Lung (tissue), 17 donors: ENCODE measurements at places on chromosomes 2 and 18.

- DNase-seq = no peak
These were observed 29.0 kb upstream of the DLX1 start for GRCh38 chr2:172056293-172056692.

DNA sequence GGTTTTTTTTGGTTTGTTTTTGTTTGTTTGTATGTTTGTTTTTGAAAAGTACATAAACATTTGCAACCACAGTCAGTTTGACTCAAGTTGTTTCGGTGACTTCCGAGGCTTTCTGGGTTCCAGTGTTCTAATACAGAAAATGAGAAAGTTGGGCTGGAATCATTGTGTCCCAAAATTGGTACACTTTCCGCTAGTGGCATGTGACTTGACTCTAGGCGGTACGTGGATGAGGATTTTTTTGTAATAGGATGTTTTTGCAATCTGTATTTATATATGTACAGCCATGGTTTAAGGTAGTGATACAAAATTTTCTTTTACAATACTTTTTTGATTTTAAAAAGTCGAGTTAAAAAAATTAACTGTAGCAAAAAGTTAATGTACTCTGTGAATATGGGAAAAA, 1.7 kb downstream of the MFF start:
- DNase-seq = no peak

DNA sequence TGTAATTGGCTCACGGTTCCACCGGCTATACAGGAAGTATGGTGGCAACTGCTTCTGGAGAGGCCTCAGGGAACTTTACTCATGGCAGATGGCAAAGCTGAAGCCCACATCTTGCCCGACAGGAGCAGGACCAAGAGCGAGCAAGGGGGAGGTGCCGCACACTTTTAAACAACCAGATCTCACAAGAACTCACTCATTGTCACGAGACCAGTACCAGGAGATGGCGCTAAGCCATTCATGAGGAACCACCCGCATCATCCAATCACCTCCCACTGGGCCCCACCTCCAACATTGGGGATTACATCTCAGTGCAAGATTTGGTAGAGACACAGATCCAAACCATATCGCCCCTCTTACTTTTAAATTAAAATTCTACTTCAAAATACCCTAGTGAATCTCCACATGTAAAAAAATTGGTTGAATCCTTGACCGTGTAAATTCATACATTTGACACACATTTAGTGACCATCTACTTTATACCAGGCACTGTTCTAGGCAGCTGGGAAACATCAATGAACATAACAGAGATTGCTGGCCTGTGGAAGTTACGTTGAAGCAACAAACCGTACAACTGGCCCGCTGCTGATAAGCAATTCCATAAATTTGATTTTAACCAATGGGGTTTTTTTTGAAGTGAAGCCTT, 87.6 kb downstream of the ALPK2 start:
- no peak for DNase-seq

GRCh38 chr2:180015951-180016709, 9.0 kb upstream of the CWC22 start:
- peak; percentile 7 for DNase-seq

DNA sequence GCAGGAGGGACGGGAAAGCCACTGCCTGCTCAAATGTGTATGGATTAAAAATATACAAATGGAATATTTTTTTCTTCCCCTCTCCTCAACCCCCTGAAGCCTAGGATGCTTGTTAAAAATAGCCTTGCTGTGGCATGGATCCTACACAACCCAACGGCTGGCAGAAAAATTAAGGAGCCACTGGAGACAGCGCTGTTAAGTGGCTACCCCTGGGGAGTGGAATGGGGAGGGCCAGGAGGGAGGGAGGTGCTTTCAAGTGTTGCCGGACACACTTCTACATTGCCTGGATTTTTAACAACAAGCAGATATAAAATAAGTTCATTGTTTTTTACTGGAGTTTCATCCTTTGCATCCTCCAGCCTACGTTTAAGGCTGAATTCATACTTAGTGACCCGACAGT, 66.6 kb downstream of the ZBTB7C start:
- no peak for DNase-seq

DNA sequence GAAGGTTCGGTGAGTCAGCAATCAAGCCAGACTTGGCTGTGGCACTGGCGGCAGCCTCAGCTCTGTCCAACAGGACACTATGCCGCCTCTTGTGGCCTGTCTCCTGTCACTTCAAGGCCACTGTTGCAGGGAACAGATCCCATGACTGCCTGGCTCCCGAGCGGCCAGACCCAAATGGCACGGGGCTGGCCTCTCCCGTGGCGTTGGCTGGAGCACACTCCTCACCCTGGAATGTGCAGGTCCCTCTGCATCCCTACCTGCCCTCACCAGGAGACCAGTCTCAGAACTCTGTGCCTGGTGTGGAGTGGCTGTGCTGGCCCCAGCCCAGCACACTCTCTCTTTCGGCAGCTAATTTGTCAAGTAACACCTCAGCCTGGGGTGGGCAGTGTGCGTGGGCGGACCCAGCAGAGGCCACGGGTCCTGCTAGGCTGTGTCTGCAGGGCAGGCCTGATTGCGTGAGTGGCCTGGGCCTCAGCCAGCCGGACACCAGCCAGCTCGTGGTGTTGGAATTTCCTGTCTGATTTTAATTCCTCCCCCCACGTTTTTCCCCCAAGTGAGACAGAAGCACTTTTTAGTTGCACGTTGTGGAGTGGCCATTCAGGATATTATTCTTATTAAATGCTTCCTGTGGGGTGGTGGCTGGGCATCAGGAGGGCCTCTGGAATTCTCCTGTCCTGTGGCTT, 179.3 kb downstream of the GLI2 start:
- peak; percentile 94 for DNase-seq

DNA sequence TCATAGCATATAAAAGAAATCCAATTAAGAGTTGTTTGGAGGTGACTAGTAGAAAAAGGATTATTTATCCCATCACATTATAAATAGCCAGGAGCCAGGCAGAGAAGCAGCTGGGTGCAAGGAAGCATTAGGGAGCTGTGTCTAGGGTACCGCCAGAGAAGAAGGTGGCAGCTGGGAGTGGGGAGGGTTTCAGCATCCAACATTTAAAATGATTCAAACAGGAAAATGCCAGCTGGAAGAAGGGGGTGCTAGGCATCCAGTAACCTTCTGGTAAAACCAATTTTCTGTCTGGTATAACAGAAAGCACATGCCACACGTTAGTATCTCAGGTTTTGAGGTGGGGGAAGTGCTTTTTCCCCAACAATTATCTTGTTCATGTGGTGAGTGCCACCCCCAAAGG, 452.4 kb downstream of the ZEB2 start:
- no peak for DNase-seq

DNA sequence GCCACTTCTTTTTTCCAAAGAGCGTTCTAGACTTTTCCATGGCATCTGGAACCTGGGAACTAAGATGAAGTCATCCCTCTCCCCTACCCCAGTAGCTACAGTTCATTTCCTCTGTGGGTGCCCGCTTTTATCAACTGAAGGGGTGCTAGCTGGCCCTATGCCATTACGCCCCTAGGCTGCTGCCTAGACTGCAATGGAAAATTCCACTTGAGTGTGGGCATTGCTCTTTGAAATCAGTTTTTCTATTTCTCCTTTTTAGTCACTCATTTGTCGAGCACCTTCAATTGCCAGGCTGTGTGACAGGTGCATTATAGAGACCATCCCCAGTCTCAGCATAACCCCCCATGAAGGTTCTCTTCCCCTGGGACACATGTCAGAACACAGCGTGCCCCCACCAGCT, 7.3 kb downstream of the TEX51 start:
- DNase-seq = no peak

DNA sequence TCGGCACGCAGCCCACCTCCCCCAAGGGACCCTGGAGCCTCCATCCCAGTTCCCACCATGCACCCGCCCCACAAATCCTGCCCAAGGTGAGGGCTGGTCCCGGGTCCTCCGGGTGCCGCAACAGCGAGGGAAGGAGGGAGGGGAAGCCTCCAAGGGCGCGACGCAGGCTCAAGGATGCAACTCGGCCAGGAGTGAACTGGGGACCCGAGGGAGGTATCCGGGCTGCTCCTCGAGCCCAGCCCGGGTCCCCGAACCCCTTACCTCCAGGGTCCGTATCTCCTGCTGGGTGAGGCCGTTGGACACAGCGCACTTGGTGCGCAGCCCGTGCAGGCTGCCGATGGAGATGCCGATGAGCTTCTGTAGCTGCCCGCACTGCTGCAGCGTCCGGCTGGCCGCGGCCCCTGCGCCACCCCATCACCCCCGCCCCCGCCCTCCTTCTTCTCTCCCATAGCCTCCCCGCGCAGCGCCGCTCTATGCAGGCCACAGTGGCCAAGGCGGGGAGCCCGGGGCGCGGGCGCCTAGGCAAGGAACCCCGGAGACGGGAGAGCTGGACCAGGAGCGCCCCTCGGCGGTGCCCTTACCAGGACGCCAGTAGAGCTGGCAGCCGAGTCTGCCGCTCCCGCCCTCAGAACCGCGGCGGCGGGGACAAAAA, 124.1 kb downstream of the ANKRD30BL start:
- DNase-seq = peak; percentile 11

DNA sequence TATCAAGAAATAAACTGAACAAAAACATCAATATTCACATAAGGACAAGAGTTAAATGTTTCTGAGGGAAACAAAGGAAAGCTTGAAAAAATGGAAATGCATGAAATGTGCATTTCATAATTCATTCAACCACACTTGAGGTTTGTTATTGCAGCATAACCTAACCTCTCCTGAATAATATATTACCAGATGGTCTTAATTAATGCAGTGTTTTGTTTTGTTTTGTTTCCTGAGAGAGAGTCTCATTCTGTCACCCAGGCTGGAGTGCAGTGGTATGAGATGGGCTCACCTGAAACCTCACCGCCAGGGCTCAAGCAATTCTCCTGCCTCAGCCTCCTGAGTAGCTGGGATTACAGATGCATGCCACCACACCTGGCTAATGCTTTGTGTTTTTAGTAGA, 139.9 kb upstream of the PIEZO2 start:
- no peak for DNase-seq

GRCh38 chr2:48504647-48505327, 25.2 kb upstream of the STON1 start:
- DNase-seq = no peak

DNA sequence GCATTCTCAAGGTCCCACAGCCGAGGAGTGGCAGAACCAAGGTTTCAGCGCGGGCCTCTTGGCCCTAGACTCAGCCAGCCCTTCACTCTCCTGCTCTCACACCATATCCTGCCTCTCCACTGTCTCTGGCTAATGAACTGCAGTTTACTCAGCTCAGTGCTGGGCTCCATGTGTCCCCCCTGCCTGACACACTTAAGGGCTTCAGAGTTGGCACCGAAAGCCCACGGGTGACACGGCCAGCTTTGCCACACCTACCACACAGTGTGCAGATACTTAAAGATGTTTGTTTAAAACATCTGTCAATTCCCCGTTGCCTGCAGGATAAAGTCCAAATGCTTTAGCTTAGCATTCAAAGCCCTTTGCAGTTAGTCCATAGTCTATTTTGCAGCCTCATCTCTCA, 241.2 kb downstream of the SEPTIN10 start:
- DNase-seq = no peak

DNA sequence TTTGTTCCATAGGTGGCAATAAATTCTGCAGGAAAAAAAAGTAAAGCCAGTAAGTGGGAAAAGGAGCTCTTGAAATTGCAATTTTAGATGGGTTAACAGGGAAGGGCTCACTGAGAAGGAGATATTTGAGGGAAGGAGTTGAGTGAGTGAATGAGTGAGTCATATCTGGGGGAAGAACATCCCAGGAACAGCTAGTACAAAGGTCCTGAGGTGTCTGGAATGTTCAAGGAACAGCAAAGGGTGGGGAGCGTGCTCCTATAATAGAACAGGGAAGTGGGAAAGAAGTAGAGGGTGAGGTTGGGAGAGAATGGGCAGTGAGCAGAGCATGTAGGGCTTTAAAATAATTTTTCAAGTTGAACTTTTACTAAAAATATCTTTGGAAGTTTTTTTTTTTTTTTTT, 68.0 kb upstream of the PSME4 start:
- no peak for DNase-seq

GRCh38 chr2:225636558-225636957, 237.0 kb downstream of the NYAP2 start:
- DNase-seq = no peak

DNA sequence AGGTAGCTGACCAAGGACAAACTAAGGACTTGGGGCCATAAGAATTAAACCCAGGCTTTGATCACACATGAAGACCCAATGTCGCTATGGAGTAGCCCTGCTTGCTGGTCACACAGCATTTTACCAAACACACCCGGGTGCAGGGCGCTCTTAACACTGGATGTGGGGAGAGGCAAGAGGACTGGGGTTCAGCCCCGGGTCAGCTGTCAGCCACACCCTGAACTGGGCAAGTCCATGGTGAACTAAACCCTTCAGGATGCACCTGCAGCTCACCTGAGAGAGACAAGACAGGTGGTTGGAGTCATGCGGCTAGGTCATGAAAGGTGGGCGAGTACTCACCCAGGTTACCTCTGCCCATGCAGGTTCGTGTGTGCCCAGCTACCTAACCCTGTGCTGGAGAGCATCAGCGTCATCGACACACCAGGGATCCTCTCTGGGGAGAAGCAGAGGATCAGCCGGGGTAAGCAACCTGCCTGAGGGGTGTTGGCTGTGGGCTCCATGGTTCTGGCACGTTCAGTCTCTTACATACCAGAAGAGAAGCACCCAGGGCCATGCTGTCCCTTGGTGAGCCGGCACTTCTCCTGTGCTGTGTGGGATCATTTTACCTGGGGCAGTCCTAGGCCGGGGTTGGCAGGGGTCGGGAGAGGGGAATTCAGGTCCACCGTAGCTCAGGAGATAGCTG, 15.2 kb downstream of the EHD3 start:
- no peak for DNase-seq

DNA sequence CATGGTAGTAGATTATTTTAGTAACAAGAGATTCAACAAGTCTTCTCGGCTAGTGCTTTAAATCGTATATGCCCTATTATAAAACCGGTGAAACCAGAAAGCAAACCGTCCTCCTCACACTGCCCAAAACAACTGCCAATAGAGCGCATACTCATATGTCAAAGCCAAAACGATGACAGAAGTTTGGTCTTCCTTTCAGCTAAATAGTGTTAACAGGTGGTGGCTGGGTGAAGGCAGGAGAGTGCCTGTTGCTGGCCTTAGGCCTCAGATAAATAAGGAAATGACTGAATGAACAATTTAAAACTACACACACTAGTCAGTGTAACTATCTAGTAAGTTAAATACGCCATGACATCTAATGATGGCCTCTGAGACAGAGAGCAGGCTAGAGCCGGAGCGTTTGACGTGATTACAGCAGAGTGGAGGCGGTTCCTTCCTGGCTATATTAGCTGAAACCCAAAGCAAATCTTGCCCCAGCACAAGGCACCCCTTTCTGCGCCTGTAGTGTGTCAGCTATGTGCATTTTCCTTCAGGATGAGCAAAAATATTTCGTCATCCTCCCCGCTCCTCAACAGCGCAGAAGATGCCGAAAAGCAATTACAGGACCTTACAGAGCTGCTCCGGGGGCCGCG, 1.6 kb downstream of the LONRF2 start:
- no peak for DNase-seq
